Activated CD8-positive, alpha-beta T cell treated with anti-CD3 and anti-CD28 coated beads for 36 hours (primary cell): ENCODE measurements at places on chromosomes 3 and 15.

GRCh38 chr15:76324066-76324465, 12.5 kb upstream of the ISL2 start:
- DNase-seq: no peak

GRCh38 chr3:134517791-134518190, 31.9 kb downstream of the CEP63 start:
- no peak for DNase-seq

GRCh38 chr3:195113048-195113447, 157.9 kb downstream of the XXYLT1 start:
- no peak for DNase-seq

- DNase-seq: no peak
Observed at GRCh38 chr15:36401586-36401966, 177.8 kb upstream of the CDIN1 start.

DNA sequence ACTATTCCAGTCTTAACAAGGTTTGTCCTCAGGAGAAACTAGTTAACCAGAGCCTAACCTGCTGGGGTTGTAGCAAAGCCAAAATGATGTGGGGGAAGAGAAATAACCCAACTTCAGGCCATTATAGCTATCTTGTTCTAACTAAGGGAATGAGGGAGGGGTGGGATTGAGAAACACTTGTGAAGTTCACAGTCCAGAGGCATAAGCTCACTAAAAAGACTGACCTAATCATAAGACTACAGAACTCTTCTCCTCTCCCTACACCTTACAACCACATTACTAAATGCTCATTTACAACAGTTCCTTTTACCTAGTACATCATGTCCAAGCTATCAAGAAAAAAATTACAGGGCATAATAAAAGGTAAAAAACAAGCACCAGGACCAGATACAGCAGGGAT, 52.8 kb downstream of the UBE3A start:
- no peak for DNase-seq

DNA sequence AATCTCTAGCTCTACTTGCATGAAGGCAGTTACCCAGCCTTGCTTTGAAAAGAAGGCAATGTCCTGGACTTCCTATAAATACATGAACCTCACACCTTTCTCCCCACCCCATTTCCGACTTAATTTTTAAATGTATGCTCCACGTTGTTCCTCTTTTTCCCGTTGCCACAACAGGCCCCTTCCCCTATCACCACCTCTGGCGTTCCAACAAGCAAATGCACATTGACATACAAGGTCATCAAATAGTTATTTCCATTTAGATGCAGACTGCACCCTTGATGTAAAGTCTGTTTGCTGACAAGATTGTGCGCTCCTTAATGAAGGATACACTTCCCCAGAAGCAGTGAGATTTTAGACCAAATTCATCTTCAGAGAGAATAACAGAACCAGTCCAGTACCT, 260.7 kb upstream of the UMPS start:
- no peak for DNase-seq

GRCh38 chr3:34146596-34146995, 348.2 kb downstream of the PDCD6IP start:
- no peak for DNase-seq

DNA sequence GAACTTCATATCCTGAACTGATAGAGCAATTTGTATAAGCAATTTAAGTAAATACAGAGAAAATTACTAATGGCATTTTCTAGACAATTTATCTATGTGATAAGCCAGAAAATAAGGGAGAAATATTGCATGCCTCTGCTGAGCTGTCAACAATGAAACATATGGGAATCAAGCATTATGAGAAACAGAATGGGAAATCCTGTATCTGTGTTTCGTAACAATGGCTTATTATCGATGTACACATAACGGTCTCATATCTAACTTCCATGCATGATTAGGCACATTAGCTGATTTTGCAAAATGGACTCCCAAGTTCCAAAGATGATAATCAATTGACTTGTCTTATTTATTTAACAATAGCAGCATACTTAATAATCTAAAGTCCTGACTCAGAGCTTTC, 30.4 kb upstream of the KCNMB2 start:
- no peak for DNase-seq

- DNase-seq: no peak
Observed at GRCh38 chr3:177317247-177317646, 120.0 kb upstream of the TBL1XR1 start.

GRCh38 chr3:197378985-197379718, 80.7 kb upstream of the DLG1 start:
- DNase-seq: no peak

- no peak for DNase-seq
Observed at GRCh38 chr3:159960188-159961148, 28.2 kb upstream of the IL12A start.
